ENCODE measurements at places on chromosomes 7 and 10.

DNA sequence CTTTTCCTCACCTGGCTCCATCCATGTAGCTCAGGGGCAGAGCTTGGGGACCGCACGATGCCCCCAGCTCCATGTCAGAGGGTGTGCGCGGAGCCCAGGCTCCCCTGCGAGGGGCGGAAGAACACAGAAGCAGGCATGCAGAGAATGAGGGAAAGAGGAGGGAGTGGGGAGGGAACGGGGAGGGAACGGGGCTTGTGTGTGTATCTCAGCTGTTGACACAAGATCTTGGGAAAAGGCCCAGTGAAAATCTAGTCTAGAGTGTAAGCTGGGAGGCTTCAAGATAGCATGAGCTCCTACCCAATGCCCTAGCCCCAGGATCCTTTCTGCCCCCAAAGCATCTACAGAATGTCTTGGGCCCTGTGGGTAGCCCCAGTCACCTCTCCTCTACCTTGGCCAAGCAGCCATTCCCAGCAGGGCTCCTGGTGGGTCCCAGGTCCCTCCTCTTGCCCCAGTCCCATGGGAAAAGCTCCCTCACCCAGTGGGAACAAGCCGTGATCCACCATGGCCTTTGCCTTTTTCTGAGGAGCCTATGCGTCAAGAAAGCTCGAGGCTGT, 25.1 kb upstream of the NDST2 start:
- DNase-seq = no peak

DNA sequence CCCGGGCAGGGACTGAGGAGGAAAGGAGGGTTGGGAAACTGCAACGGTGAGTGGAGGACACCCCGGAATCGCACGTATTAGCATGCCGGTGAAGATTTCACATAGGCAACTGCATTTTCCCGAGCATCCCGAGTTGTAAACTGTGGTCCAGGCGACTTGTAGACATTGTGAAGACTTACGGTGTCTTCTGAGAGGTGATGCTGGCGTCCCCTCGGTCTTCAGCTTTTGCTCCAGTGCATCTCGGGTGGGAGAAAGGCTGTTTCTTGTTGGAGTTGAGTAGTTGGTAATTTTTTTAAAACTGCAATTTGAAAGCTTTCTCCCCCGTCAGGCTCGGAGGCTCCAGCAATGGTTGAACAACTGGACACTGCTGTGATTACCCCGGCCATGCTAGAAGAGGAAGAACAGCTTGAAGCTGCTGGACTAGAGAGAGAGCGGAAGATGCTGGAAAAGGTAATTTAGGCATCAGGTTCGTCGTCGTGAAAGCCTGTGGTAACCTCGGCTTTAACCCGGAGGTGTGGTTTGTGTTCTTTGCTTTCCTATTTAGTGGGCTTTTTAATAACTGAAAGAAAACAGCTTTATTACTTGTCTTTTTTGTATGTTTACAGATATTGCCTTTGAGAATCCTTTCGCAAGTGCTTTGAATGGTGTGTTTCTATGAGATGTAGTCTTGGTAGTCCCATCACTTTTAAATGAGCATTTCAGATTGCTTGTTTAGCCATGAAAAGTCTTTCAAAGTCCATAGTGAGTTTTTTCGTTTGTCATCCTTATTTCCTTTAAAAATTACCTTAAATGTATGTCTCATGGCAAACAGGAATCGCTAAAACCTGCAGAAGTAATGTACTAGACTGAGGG, 687 bp downstream of the HELLS start:
- peak; percentile 29 for DNase-seq

- DNase-seq = no peak
These were observed 982 bp downstream of the SFXN3 start for GRCh38 chr10:101031796-101032636.

GRCh38 chr7:150958062-150958552, 20.0 kb downstream of the KCNH2 start:
- DNase-seq = no peak

DNA sequence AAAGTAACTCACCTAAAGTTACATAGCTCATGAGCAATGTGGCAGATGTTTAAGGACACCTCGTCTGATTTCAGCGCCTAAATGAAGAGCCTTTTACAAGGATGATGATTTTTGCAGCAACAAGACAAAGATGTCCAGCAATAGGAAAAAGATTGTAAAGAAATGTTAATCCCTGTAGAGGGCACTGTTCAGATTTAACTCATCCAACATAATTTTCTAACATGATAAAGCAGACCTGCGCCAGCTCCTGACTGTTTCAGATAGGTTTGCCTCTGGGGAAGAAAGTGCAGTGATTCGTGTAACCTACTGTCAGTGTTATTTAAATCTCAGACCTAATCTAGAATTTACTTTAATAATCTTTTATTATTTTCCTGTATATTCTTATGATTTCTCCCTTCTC, 595.2 kb downstream of the AUTS2 start:
- no peak for DNase-seq

DNA sequence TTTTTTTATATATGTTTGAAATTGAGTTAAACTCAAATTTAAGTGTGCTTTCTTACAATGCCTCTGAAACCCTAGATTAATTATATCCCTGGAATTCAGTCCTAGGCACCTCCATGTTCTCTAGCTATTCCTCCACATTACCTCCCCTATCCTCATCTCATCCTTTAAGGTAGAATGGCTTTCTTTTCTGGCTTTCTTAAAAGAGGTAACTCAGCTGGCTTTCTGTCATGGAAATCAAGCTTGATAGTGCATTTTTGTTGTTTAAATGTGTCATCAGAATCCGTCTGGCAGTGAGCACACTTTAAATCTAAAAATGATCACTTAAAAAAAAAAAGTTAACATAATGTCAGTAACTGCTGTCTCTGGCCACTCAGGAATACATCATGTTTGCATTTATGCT, 42.2 kb downstream of the AHR start:
- no peak for DNase-seq

- DNase-seq = no peak
These were observed 29.3 kb downstream of the KLF6 start for GRCh38 chr10:3755440-3756359.

DNA sequence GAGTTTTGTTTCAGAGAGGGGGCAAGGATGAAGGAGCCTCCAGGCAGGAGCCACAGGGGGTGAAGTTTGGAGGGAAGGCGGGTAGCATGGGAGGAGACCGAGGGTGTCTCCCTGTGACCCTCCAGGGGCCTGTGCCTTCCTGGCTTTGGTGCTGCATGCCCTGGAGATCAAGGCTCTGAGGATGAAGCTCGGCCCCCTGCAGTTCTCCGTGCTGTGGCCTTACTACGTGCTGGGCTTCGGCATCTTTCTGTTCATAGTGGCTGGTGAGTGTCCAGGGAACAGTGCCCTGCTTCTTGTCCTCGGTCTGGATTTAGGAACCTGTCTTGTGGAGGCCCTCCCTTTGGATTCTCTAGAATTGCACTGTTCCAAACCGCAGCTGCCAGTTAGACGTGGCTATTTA, 9.2 kb upstream of the ZSCAN25 start:
- no peak for DNase-seq

DNA sequence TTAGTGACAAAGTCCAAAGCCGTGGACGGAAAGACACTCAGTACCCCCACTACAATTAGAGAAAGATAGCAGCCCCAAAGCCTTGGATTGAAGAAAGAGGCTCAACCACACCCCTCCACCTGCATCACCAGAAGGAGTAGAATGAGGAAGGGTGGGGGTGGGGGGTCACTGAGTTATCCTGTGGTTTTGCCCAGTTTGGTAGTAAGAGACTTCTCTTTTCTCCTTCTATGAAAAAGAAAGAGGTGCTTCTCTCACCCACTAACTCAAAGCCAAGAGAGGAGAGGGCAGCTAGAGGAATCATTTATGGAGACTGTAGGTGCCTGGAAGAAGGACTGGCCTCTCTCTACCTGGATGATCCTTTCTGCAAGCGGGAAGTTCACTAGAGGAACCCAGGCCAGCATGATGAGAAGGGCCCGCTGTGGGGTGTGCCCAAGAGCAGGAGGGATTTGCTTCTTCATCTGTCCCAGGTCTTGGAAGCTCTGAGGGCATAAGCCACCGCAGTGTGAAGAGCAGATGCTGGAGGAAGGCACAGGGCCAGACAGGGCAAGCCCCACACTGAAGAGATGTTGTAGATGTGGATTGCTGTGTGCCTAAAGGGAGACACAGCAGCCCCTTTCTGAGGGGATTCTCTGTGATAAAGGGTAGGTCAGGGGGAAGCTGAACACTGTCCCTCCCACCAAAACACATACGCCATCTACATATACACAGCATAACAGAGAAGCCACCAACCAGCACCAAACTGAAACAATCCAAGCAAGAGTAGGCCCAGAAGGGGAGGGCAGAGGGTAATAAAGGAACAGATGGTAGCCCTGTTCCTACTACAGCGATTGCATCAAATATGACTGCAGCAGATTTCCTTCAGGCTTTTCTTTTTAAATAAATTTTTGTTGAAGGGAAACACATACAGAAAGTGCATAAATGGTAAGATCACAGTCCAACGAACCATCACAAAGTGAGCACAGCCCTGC, 25.8 kb upstream of the LANCL2 start:
- no peak for DNase-seq

- DNase-seq = no peak
These were observed 263.7 kb upstream of the PPP2R2D start for GRCh38 chr10:131636841-131637724.

DNA sequence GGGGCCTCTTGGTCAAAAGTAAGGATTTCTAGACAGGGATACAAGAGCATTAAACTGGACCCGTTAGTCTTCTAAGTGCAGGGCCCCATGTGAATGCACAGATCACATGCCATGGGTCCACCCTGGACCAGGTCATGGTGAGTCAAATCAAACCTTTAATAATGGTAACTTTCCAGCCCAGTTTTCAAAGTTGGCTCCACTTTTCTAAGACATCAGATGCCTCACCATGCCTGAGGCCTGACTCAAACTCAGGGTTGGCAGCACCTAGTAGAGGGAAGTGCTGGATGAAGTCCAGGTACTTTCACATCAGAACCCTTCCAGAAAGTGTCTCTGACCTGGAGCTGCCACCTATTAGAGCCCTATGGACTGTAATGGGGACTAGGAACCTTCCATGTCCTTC, 9.7 kb upstream of the SMIM30 start:
- DNase-seq = no peak

DNA sequence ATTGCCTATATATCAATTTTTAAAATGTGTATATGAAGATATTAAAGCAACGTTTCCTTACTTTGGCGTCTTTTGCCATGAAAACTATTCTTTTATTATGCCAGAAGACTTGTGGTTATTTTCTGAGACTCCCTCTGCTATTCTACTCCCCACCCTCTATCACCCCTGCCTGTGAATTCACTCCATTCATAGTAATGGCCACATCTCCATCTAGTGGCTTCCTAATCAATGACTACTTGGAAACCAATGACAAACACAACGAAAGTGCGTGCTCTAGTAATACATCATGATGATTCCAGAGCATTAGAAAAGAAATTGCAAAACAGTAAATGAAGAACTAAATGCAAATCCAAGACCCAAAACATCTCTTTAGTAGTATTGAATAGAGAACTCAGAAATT, 186.7 kb upstream of the HGF start:
- DNase-seq = peak; percentile 11

DNA sequence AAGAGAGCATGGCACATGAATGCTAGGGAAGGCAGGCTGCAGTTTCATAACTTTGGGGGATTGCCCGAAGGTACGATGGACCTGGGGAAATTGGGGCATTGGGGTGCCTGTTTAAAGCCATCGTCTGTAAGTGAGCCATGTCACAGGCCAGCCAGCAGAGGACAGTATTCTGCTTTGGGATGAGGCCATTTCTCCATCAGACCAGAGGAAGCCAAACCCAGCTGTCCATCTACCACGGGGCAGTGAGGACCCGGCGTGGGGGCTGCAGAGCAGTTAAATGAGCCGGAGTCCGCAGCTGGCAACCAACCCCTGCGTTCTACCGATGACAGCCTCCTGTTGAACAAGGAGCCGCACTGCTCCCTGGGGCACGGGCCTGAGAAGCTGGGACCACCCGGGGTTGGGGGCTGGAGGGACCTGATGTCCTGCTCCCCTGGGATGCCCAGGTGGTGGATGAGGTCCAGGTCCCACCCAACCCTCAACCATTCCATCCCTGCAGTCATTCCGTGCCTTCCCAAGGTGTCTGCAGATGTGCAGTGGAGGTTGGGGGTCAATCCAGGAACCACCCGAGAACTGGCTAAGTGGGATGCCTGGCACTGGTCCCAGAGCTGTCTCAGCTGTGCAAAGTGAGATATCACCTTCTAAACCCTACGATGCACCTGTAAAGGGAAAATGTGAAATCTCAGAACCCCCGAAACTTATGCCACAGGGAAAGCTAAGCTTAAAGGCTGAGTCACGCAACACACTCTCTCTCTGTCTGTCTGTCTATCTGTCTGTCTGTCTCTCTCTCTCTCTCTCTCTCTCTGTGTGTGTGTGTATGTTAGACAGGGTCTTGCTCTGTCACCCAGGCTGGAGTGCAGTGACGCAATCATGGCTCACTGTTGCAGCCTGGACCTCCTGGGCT, 12.1 kb upstream of the RHBDD2 start:
- DNase-seq = peak; percentile 67

DNA sequence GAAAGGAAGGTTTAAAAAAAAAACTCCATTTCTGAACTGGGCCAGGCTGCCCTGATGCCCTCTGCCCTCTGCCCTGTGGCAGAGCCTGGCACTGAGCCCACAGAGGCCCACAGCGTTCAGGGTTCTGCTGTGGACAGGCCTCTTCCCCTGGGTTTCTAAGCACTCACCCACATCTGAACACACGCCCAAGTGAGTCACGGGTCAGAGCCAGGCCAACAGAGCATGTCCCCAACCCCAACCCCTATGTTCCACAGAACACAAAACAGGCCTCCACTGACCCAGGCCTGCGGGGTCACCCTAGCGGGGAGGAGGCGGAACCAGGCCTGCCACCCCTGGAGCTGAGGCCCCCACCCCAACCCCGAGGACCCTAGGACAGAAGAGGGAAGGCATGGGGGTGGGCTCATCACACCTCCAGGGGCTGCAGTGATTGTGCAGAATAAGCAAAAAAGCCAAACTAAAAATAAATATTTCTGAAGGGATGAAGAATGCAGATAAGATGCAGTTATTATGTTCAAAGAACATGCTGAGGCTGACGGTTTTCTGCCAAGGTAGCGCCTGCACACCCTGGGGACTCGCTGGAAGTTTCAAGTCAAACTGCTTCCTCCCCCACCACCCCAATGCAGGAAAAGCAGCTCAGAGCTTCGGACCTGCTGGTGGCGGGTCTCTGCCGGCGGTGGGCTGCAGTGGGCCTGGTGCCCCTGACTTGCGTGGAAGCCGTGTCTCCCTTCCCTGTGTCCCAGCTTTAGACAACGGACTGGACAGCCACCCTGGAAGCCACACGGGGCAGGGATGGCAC, 5.4 kb downstream of the WDR86 start:
- DNase-seq = no peak

- no peak for DNase-seq
These were observed 46.7 kb downstream of the FZD1 start for GRCh38 chr7:91310830-91311460.
